ENCODE measurements at places on chromosomes 4 and X.

DNA sequence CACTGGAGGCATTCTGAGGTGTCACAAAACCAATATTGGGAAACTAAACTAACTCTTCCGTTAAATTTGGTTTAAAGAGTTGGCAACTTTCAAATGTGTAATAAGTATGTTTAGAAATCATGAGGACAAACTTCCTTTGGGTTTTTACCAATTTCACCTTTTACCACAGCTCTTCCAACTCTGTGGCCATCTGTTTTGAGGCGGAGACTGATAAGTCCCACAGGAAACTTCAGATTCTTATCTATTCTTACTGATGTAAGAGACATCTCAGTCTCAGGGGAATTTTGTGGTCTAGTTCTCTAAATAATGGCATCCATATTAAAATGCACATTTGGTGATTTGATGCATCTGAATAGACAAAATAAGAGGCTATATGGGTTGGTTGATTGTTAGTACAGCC lies 229.2 kb upstream of the AFF2 start:
- no peak for DNase-seq

DNA sequence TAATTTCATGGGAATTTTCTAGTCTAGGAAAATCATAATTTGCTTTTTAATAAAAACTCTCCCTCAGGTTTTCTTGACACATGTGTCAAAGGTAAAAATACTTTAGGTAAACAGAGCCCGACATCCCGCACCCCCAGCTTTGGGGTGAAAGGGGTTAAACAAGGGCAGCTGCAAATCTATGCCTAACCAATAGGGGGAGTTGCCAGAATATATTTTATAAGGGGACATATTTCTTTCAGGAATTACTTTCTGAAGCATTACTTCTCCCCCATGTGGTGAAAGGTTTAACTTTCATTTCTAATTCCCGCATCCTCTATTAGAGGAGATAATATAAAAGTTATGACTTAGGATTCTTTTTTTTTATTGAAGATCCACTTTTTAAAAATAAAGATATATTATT lies 53.9 kb upstream of the HEPH start:
- no peak for DNase-seq

- no peak for DNase-seq
Observed at GRCh38 chrX:41457613-41458192, 10.6 kb downstream of the NYX start.

DNA sequence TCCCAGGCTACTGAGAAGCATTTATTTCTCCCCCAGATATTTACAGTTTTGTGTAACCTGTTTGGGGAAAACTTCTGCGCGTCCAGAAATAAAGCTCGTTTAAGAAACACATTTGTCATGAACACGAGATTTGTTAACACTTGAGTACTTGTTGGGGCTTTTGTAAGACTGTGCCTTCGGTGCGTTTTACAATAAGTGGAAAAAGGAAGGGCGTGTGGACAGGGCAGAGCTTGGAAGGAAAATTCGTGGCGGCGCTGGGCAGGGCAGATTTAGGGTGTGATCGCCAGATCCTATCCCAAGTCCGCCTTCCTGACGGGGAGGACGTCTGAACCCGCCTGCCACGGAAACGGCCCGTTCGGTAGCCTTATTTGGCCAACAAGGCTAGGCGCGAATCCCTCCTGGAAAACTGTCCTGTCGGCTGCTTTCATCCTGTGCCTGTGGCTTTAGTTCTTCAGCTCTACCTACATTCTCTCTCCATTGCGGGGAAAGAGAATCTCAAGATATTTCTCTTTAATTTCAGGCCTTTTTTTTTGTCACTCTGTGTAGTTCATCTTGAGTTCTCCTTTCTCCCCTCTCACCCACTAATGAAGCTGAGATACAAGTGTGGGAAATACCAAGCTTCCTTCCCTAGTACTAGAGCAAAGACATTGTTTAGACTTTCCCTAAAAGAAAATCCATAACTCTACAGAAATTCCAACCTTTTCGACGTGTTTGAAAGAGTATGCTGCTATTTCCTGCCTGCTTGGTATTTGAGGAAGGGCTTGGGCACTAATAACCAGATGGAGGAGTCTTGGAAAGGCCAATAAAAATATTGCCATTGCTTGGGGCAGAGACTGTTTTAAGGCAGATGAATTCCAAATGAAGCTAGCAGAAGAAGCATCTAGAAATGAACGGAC lies 982 bp downstream of the PDLIM5 start:
- DNase-seq = peak; percentile 11

DNA sequence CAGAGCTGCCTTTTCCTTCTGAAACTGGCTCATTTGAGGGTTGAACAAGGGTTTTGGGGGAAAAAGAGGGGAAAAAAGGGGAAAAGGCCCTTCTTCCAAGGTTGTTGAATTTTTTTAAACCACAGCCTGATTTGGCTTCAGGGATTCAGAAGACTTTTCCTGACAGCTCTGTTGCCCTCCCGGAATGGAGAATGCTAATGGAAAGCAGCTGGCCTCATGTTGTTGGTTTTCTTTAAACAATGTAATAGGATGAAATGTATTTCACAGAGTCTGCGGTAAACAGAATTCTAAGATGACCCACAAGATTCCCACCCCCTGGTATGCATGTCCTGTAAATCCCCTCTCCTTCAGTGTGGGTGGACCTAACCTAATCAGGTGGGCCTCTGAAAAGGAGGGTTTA lies 3.3 kb upstream of the KIAA1210 start:
- no peak for DNase-seq

DNA sequence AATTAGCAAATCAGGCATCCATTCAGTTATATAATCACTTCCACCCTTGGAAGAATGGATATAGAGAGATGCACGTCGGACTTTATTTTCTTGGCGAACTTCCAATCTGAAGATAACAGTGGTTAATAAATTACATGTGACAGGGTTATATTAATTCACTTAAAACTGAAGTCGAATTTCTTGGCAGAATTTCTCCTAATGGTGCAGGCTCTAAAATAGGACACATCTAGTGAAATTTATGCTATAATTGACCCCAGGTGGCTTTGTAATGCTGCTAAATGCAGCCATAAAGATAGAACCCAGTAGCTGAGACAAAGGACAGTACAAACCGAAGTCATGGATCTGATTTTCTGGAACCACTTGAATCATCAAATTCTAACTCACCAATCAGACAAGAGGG lies 20.8 kb upstream of the SLC10A4 start:
- DNase-seq = no peak
